ENCODE measurements at places on chromosomes 11 and 22.

DNA sequence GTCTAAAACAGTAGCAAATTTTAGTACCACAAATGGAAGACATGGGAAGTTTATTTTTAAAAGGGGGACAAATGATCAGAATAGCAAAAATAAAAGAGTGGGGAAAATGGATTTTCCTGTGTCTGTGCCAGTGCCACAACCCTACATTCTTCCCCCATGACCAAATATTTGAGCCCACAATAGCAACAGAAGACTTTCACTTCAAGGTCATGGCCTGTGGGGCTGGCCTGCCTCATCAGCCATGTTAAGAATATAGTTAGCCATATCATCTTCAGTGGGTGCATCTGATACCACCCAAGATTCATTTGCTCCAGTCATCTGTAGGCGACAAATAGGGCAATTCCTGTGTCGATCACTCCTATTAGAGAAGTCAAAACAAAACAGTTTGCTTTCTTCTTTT, 26.3 kb downstream of the RNF141 start:
- DNase-seq = no peak

GRCh38 chr11:28146123-28146751, 38.0 kb downstream of the METTL15 start:
- DNase-seq = no peak

GRCh38 chr11:110716361-110716760, 4.1 kb upstream of the ARHGAP20 start:
- DNase-seq = no peak

- no peak for DNase-seq
These were observed 627.7 kb downstream of the OPCML start for GRCh38 chr11:132904607-132905006.

DNA sequence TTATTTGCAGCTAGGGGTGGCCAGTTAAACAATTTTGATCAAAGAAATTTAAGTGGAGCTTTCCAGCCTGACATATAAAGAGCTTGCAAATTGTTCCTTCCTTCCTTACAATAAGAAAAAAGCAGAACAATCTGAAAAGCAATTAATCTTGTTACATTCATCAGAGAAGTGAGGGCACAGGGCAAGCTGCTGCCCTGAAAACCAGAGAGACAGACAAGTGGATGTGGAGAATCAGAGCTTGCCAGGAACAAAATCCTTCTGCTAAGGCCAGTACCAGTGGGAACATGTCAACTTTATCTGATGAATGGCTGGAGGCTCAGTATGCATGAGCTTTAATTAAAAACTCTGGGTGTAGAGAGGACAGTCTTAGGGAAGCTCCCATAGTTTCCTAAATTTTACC, 8.8 kb downstream of the CCDC179 start:
- no peak for DNase-seq
